ENCODE measurements at places on chromosomes 7 and 10.

GRCh38 chr7:134126966-134127848 is at the start of gene LRGUK:
Gene LRGUK (plus strand): TSS chr7:134127340. CDS start chr7:134127368, 28 bp downstream.
- DNase-seq: peak; percentile 67

DNA sequence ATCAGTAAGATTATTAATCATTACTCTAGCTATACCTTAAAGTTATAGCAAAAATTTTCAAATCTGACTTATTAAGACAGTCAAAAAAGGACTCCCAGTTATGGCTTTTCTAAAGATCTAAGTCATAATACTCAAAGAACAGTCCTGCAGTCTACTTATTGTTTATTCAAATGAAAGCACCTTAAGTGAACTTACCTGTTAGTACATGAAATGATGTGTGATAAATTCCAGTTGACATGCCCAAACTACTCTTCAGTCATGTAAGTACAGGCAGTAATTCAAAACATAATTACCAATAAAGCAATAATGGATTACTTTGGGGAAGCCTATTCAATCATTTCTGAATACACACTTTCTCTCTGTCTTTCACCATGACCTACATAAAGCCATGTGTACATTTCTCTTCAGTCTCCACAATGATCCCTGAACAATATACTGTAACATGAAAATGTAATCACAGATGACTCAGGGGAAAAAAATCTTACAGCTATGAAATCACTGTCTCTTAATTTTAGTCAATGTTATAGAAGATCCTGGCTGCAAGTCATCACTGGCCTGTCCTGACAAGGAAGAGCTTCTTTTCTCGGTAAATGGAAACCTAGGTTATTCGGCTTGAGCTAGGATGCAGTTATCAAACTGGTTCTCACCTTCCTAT is 420.7 kb upstream of the LRRTM3 start:
- DNase-seq: no peak

DNA sequence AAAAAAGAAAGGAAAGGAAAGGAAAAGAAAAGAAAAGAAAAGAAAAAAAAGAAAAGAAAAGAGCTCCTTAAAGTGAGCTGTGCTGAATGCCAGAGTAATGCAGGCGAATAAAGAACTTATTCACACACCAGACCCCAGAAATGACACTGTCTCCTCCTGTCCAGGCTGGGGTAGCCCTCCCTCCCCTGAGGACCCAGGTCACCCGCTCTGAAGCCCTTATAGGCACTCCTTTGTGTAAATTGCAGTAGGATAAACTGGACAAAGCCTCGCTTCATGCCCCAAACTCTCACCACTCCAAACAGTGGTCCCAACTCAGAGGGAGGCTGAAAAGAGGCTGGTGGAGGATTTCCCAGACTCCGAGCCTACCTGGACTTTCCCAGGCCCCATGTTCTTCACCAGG is 46.3 kb downstream of the PKD1L1 start:
- DNase-seq: no peak

GRCh38 chr10:70355051-70356021 is 27.1 kb downstream of the LRRC20 start:
- DNase-seq: no peak

- DNase-seq: no peak
Observed at GRCh38 chr10:124798781-124799180, 2.8 kb upstream of the ABRAXAS2 start.

GRCh38 chr7:158311791-158312190 is 275.8 kb downstream of the PTPRN2 start:
- no peak for DNase-seq

DNA sequence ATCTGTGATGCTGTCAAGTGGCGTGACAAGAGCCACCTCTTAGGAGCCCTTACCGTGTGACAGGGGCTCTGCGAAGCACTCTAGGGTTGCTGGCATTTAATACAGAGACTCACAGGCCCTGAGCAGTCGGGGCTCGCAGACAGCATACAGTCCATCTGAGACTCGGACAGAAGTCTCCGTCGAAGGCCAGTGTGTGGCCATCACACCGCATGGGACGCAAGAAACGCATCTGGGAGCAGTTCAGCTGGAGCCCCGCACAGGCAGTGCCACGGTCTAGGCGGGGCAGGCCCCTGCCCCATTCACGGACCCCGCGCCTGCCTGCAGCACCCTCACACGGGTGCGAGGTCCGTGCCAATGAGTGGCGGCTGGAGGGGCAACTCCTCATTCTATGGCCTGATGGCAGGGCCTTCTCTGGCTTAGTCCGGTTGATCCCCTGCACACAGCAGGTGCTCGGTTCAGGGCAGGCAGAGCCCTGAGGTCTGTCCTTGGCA is 33.6 kb downstream of the IQCE start:
- DNase-seq: no peak

GRCh38 chr7:4203626-4204512 is 478.2 kb upstream of the FOXK1 start:
- DNase-seq: no peak

- DNase-seq: no peak
Observed at GRCh38 chr10:12890958-12891357, 110.6 kb downstream of the CCDC3 start.

GRCh38 chr7:96952974-96953391 is 52.4 kb upstream of the DLX6 start:
- no peak for DNase-seq

- no peak for DNase-seq
Observed at GRCh38 chr7:2843711-2844152, 376 bp downstream of the GNA12 start.

DNA sequence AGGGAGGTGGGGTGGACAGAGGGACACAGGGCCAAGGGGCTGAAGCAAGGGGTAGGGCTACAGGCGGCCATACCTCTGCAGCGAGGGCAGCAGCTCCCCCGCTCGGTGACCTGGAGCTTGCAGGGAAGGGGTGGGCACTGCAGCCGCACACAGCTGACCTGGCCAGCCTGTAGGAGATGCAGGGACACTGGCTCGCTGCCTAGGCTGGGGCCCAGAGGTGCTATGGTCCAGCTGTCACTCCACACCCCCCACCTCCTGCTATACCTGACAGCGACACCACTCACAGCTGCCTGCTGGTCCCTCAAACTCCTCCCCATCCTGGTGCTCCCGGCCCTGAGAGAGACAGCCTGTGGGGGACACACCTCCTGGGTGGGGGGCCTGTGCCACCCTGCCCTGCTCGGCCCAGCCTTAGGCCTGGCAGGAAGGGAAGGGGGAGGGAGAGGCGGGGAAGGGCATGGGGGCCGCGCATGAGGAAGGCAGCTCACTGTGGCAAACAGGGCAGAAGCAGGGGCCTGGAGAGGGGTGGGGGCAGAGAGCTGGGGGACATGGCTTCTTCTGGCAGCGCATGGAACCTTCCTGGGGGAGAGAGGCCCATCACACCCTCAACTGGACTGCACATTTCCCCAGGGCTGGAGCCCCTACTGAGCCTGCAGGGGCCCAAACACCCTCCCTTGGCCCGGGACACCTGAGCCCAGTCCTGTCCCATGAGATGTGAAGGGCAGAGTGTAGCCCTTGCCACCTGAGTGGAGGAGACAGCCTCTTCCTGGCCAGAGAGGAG is 23.9 kb downstream of the ATP6V1F start:
- DNase-seq: no peak

GRCh38 chr7:133654547-133654946 is 401.7 kb downstream of the EXOC4 start:
- DNase-seq: no peak

DNA sequence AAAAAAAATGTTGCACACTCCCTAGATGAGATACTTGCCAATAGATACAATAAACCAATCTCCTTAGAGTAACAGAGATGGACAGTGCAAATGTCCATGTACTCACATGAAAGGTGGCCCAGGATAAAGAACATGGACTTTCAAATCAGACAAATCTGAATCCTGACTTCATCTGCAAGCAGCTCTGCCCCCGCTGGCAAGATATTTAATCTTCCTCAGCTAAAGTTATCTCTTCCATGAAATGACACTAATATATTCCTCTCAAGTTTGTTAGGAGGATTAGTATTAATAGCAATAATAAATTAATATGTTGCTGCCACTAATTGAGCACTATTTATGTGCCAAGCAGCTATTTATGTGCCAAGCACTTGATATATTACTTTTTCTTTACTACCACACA is 148.6 kb upstream of the YAE1 start:
- no peak for DNase-seq

GRCh38 chr7:116443101-116443523 is 56.4 kb upstream of the CAV2 start:
- DNase-seq: no peak

- no peak for DNase-seq
Observed at GRCh38 chr10:80081801-80082750, 3.6 kb downstream of the TMEM254 start.

- no peak for DNase-seq
Observed at GRCh38 chr7:138316421-138317043, 143.5 kb upstream of the TRIM24 start.

- no peak for DNase-seq
Observed at GRCh38 chr10:79407811-79408795, 37.3 kb downstream of the ZCCHC24 start.

DNA sequence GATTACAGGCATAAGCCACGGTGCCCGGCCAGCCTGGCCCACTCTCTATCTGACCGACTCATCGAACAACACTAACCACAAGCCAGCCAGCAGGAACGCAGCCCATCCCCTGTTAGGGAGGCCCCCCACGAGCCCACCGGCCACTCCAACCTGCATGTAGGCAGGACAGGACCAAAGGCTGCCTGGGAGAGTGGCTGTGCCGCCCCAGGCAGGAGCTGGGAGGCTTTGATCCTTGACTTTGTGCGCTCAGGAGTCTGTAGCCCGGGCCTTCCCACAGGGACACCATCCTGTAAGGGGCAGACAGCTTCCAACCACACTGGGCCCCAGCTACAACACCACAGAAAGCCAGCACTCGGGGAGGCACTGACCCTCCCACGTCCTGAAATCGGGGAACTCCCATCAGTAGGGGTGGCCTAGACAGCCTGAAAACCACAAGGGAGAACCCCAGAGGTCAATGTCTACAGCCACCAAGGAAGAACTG is 29.4 kb downstream of the GRID1 start:
- DNase-seq: no peak

DNA sequence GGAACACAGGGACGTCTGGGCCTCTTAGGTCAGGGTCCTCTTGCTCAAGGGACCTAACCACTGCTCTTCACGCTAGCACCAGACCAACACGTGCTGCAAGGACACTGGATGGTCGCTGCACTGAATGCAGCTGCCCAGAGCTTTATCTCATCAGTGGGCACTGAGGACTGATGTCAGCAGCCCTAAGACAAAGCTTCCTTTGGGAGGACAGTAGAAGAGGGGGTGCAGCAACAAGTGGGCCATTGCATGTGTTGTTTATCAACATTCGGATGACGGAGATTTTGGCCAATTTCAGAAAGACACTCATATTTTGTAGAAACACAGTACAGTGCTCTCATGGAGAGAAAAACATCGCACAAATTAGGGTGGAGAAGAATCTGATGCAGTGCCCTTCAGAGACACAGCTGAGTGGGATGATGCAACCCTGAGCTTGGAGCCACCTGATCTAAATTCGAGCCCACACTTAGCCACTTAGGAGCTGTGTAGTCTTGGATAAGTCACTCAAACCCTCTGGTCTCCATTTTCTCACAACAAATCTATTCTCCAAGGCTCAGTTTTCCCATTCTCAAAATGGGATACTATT is 1.7 kb downstream of the OPALIN start:
- DNase-seq: no peak

DNA sequence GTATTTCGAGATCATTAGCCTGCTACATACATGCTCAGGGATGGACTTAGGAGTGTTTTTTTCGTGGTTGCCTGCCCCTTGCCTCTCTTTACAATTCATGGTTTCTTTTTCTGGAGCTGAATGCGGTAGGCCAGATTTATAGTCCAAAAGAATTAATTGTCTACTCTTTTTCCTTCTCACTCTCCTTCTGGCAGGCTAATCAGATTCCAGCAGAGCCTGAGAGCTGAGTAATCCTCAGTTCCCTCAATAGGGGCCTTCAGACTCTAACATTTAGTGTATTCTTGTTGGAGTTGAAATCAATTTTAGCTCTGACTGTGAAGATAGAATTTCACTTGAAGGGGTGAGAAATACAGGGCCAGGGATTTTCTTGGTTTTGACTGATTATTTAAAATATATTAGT is 16.4 kb downstream of the SORCS3 start:
- DNase-seq: no peak

- DNase-seq: no peak
Observed at GRCh38 chr7:82762880-82763279, 319.3 kb upstream of the CACNA2D1 start.

GRCh38 chr10:131758062-131758938 is 142.5 kb upstream of the PPP2R2D start:
- DNase-seq: no peak

- no peak for DNase-seq
Observed at GRCh38 chr7:27364344-27364758, 121.7 kb downstream of the EVX1 start.

DNA sequence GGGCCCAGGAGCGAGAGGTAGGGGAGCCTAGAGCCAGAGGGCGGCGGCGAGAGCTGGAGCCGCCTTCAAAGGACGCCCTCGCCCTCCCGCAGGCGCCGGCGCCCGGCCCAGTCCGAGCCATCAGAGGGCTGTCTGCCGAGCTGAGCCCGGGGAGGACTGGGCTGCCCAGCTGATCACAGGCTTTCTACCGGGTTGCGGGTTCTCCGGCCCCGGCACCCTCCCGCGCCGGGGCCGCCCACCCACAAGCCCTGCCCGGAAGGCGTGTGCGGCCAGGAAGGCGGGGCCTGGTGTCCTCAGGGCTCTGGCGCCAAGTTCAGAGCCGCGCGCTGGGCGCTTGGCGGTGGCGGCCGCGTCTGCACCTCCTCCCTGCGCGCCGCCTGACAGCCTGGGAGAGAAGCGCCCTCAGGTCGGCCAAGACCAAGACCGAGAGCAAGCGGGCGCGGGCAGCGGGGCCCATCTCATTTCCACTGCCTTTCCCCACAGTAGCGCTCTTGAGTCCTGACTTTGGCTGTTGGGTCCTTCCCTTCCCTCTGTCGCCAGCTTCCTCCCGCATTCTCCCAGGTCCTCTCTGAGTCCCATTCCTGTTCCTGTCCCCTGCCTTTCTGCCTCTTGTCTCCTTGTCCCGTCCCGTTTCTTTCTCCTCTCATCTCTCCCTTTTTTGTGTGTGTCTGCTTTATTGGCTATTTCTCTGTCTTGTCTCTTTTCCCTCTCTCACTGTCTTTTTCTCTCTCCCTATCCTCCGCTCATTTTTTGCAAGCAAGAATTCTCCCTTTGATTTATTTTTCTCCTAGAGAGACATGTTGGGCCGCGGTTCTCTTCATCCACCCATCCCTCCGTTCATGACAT is 60.6 kb upstream of the MSMB start:
- DNase-seq: no peak

DNA sequence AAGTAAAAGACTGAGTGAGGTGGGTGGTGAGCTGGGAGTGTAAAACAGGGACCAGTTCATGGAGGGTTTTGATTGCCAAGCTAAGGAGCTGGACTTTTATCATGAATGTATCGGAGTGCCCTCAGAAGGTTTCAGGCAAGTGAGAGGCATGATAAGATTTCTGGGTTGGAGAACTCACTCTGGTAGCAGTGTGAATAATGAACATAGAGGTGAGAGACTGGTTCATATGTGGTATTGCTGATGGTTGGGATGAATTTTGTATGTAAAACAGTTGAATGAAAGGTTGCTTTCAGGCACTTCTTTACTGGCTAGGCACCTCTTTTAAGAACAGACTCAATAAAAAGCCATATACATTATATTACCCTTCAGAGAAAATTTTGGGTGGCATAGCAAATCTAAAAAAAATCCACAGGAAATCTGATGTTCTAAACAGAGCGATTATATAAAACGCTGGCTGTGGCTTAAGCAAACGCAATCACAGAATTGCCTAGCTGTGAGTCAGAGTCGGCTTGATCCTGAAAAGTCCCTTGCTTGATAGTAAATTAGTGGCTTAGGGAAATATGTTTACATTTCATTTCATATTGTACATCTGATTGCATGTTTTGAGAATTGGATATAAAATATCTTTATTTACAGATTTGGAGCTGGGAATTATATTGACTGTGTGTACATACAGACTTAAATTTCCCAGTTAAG is 92.9 kb upstream of the HDAC9 start:
- DNase-seq: no peak

GRCh38 chr10:3765146-3765545 is 19.9 kb downstream of the KLF6 start:
- DNase-seq: no peak
